Liver (tissue), 10 donors: ENCODE measurements at places on chromosomes 11 and 22. TPM values are rescaled to one million over a fixed set of nuclear protein-coding genes. Genes with fewer than 3 reads are reported as not detected.

OR52I2 gene
- total RNA-seq, result under 0.01 TPM

RFPL1 gene
- 1.0 TPM for total RNA-seq

GRCh38 chr11:119446434-119446833 is 23.5 kb upstream of the THY1 start:
- DNase-seq, result no peak

GRCh38 chr11:19162951-19163505 is 38.8 kb downstream of the CSRP3 start:
- DNase-seq, result no peak

- DNase-seq, result no peak
Measured at GRCh38 chr22:19146215-19146968, 1.9 kb upstream of the ESS2 start.

DNA sequence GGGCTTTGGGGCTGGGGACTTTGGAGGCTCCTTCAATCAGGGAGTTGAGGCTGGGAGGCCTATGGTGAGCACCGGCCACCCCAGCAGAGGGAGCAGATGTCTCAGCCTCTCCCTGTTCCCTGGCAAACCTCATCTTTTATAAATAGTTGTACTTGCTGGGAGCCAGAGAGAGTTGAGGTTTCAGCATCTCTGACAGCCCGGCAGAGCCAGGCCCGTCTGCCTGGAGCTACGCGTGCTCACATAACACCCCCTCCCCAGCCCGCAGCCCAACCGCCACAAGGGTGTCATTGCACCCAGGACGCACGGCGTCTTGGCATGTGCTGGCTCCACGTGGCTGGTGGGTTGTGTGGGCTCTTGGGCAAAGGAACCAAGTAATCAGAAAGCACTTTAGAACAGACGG is 127.1 kb downstream of the CHST1 start:
- DNase-seq, result no peak
